NAMALWA (cell line): ENCODE measurements at places on chromosomes 13 and 19.
A peak's percentile ranks its signal among the peaks of the same experiment; 100 is the strongest.

DNA sequence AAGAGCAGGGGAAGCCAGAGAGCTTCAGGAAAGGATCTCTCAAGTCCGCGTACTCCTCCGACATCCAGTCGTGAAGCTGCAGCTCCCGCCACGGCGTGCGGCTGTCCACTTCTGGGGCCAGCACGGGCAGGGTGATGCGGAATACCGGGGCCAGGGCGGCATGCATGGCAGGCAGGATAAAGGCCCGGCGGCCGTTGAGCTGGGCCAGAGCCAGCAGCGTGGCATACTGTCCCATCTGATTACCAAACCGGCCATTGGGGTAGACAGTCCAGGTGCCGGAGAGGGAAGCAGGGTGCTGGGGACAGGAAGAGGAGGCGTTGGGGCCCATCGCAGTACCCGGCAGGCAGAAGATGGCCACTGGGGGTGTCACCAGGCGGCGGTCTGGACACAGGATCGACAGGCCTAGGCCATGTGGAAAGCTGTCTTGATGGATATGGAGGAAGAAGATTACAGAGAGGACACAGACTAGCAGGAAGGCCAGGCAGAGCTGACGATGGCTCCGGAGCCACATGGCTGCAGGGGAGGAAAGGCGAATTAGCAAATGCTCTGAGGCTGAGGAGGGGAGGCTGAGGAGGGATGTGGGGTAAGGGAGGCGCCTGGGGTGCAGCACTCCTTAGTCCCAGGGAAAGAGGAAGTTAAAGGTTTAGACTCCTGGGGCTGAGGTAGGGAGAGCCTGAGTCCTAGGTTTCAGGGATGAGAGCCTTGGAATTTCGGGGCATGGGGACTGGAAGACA lies 1.5 kb downstream of the FUT1 start:
- no peak for DNase-seq

DNA sequence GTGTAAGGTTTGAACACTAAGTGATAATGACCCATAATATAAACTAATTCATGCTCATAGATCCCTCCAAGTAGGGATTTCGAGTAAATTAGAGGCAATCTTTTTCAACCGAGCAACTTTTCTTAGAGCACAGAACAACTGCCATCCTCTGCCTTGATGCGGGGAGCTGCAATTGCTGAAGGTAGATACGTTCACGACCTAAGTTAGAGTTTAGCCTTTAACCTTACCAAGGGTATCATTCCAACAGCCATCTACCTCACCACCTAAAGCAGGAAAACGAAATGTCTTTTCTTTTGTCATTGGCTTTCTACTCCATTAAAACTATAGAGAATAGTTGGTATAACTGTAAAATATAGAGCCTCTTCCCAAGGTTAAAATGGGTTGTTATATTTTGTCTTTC lies 42.2 kb upstream of the NBEA start:
- no peak for DNase-seq

DNA sequence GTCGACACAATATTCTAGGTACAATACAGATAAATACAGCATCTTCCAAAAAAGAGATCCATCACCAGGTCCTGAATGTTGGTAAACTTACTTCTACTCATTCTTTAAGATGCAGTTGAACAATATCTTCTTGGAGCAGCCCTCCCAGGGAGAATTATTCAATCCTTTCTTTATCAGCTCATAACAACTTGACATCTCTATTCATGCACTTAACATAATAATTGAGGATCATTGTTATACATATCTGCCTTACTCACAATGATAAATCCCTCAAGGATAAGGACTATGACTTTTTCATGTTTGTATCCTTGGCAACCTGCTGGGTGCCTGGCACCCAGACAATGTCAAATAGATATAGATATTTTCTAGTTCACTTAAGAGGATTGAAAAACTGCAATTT lies 219.5 kb downstream of the POU4F1 start:
- no peak for DNase-seq

DNA sequence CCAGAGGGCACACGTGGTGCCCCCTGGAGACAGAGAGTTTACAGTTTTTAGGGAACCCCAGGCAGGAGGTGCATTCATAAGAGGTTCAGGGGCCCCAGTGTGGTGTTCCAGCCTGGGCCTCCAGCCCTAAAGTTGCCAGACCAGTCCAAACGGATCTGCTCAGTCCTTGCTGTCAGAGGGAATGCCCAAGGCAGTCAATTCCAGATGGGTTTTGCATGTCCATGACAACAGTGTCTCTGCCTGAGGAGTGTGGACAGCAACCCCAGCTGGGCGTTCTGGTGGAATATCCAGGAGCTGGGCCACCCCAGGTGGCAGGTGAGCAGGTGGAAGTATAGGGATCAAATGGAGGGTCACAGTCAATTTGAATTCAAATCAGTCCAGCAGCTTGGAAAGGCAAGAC lies 25.3 kb downstream of the FBXO27 start:
- DNase-seq = no peak

- peak; percentile 77 for DNase-seq
These were observed 7.9 kb upstream of the WBP4 start for GRCh38 chr13:41053384-41053826.

DNA sequence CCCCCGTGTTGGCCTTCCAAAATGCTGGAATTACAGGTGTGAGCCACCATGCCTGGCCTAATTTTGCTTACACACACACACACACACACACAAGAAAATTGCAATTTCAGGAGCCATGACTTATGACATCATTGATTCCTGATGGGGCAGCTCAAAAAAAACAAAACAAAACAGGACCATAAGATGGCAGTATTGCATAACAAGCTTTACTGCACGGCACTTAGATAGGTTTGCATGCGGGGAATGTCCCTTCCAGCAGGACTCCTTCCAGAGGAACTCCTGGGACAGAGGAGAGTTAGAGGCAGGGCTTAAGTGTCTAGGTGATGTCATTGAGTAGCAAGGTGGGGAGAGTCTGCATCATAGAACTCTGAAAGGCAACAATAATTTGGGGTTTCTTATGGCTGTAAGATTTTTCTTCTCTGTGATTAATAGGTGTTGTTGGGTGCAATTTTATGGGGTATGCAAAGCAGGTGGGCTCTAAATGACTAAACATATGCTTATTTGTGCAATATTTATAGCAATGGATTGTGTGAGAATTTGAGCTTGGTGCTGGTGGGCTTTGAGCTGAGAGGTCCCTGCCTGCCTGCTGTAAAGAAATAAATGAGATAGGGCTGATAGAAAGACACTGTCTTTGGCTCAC lies 9.0 kb upstream of the ACSBG2 start:
- DNase-seq = peak; percentile 81

GRCh38 chr19:17725422-17726078 lies 6.3 kb downstream of the MAP1S start:
- no peak for DNase-seq

- no peak for DNase-seq
These were observed 523.4 kb downstream of the FGF9 start for GRCh38 chr13:22194106-22194805.

GRCh38 chr13:111514610-111515306 lies 194.3 kb downstream of the TEX29 start:
- no peak for DNase-seq

- peak; percentile 80 for DNase-seq
These were observed 890.1 kb upstream of the PCDH20 start for GRCh38 chr13:62305756-62306155.

DNA sequence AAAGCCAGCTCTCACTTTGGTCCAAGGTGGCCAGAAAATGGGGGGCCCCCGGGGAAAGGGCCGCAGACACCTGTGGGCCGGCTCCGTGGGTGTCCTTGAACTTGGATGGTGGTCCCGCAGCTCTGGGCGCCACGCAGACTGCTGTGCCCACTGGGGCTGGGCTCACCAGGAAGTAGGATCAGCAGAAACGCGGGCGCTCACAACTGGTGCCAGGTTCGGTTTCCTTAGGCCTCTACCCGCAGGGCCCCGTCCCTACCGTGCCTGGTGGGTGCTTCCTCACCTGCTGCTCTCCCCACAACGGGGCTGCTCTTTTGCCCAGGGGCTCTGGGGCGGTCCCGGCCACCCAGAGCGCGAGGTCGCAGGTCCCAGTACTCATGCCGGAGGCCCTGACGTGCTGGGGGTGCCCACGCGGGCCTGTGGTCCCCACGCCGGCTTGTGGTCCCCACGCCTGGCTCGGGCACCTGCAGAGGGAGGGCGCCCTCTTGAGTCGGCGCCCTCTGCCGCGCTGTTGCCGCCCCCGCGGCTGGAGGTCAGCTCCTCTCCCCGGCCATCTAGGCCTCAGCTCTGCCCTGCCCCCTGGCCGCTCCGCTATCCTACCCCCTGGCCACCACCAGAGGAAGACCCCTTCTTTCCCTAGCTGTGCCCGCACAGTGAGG lies 1303.6 kb downstream of the UQCRFS1 start:
- no peak for DNase-seq

DNA sequence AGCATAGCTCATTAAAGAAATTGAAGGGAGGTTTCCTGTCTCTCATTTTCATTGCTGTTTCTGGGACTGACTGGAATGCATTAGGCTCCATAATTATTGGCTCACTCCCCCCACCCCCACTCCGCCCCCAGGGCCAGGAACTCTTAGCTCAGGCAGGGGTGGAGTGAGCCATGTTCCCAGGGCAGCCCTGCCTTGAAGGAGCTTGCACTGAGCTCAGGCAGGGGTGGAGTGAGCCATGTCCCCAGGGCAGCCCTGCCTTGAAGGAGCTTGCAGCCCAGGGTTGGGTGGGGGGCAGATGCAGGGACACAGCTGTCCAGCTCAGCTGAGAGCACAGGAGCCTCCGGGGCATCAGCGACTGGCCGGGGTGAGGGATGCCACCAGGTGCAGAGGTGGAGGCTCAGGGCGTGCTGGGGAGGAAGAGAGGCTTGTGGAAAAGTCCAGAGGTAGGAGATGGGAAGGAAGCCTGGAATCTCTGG lies 39.1 kb upstream of the TFDP1 start:
- DNase-seq = no peak

DNA sequence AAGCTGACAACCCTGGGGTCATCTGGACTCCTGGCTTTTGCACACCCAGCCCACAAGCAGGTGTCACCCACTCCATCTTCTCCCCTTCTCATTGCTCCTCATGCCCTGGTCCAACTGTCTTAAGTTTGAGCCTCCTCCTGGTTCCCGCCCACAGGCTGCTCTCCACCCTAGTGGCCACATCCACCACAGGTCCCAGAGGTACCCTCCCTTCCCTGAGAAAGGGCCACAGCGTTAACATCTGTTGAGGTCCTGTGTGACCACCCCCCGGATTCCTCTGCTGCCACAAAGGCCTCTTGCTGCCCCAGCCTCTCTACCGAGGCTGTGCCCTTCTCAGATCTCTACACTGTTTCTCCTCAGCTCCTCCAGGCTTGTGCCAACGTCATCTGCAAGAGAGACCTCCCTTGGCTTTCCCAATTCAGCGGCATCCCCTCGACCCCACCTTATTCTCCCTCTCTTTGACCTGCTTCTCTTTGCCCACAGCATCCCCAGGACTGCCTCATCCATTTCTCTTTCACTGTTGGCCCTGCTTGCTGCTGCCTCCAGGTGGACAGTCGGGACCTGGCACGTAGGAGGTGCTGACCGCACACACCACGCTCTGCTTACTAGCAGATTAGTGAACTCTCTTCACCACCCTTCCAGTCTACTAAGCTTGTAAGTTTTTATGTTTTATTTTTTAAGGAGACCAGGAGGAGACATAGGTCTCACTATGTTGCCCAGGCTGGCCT lies 33.3 kb downstream of the SUGP2 start:
- DNase-seq = no peak

DNA sequence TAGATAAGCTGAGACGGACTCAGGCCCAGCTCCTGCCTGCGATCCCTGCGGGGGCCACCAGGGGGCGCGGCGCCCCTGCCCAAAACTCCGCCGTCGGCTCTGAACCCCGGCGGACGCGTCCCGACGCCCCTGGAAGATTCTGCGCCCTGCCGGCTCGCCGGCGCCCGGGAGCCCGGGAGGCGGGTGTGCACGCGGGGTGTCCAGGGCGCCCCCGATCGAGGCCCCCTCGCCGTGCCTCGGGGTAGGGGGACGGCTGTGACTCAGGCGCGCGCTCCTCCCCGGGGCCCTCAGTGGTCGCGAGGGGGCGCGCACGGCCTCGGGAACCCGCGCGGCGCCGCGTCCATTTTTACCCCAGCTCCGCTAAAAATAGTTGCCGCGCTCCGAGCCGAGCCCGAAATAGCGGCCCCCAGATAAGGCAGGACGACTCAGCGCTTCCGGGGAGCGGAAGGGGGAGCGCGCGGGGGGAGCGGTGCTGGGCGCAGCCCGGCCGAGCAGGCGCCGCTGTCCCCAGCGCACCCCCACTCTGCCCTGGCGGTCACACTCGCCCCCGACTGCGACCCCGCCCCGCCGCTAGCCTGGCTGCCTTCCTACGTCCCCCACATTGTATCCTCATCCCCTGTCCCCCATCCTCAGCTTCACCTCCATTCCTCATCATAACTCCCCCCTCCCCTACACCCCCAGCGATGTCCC lies 16.0 kb upstream of the ERCC1 start:
- DNase-seq = peak; percentile 87

DNA sequence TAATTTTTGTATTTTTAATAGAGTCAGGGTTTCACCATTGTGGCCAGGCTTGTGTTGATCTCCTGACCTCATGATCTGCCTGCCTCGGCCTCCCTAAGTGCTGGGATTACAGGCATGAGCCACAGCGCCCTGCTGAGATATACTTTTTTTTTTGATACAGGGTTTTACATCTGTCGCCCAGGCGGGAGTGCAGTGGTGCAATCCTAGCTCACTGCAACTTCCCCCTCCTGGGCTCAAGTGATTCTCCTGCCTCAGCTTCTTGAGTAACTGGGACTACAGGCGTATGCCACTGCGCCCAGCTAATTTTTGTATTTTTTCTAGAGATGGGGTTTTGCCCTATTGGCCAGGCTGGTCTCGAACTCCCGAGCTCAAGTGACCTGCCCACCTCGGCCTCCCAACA lies 2.0 kb downstream of the COLGALT1 start:
- no peak for DNase-seq

DNA sequence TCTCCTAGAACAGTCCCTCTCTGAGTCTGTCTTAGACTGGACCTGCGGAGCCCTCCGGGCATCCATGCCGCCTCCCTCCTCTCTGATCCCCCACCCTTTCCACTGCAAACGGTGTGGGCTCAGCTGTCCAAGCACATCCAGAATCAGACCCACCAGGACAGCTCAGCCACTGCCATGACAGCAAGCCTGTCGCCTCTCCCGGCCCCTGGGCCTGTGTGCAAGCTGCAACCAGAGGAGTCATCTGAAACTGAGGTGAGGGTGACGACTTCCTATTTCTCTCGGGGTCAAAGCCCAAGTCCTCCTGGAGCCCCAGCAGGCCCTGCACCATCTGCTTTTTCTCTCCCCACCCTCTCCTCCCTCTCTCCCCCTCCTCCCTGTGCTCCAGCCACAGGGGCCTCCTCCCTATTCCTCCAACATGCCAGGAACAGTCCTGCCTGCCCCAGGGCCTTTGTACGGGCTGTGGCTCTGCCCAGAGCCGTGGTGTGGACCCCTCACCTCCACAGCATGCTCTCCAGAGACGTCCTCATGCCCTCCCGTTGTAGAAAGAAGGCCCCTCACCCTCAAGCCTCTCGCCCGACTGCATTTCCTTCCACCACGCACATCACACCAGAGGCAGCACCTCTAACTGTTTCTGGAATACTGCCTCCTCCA lies 23.5 kb upstream of the MYDGF start:
- DNase-seq = no peak

- no peak for DNase-seq
These were observed 133.5 kb downstream of the TRPC4 start for GRCh38 chr13:37736045-37736444.
